ENCODE measurements at places on chromosomes 3 and 15.

- peak; percentile 53 for DNase-seq
These were observed 9.6 kb upstream of the SST start for GRCh38 chr3:187679638-187680396.

- DNase-seq = no peak
These were observed 59.6 kb upstream of the MRPS22 start for GRCh38 chr3:139284221-139284620.

DNA sequence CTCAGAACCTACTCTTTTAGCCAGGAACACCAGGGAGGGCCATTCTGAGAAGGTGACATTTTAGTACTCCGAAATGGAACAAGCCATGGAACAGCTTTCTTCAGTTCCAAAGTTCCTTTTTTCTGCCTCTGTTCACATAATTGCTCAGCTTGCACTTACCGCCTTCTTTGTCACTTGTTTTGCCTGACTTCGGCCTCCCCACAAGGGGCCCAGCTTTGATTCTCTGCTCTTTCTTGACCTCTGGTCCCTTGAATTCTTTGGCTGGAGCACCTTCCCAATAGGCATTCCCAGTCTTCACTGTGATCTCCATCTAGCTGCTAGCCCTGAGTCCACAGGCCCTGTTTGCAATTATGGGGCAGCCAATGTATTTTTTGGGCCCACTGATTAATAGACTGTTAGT lies 51.4 kb upstream of the SLC7A14 start:
- DNase-seq = no peak

GRCh38 chr3:159882367-159882766 lies 106.3 kb upstream of the IL12A start:
- DNase-seq = no peak

GRCh38 chr3:75260-75659 lies 121.3 kb upstream of the CHL1 start:
- no peak for DNase-seq

DNA sequence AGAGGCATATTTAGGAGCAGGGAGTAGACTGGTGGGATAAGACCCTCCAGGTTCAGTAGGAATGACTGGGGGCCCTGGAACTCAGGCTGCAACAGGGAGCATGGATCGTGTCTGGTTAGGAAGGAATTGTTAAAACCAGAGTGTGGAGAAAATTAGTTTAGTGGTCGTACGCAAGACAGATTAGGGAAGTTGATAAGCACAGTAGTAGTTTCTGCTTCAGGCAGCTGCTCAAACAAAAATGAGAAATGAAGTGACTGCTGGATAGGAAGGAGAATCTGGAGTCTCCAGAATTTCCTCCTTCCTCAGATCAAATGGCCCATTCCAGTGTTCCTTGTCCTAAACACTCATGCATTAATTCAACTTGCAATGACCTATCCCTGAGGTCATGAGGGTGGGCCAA lies 11.2 kb downstream of the MYD88 start:
- no peak for DNase-seq

DNA sequence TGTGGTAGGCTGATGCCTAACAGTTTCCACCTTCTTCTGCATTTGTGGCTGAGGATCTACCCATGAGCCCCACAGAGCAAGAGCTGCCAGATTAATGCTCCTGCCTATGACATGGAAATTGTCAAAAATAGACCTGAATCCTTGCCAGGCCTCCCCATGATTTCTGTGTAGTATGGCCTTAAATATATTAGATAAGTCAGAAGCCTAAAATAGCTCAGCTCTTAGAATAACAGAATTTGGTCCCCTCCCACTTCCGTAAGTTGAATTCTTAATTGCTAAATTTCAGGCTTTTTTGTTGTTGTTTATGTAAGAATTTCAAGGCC lies 129.0 kb downstream of the SERPINI1 start:
- DNase-seq = no peak

- no peak for DNase-seq
These were observed 68.1 kb downstream of the NMD3 start for GRCh38 chr3:161289174-161289573.

DNA sequence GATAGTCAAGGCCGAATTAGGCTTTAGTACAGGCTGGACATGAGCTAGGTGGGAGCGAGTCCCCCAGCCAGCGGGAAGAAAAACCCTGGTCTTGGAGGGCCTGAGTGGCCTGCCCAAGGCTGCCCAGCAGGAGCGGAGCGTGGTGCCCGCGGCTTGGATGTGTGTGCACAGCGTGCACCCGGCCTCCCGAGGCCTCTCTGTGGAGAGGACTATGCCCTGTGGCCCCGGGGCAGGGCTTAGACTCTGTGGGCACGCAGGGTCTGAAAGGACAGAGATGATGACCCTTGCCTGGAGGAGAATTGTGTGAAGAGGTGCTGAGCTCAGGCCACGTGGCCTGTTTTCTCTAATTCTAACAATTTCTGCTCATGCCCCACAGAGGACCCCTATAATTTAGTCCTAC lies 124.6 kb upstream of the IQSEC1 start:
- no peak for DNase-seq

- DNase-seq = no peak
These were observed 4.5 kb upstream of the HCN4 start for GRCh38 chr15:73373221-73373620.

Measured in CD8-positive, alpha-beta T cell (primary cell).